Activated CD4-positive, alpha-beta memory T cell treated with anti-CD3 and anti-CD28 coated beads for 36 hours (primary cell): ENCODE measurements at places on chromosomes 1 and 21. TPM values are rescaled to one million over a fixed set of nuclear protein-coding genes. Genes with fewer than 3 reads are reported as not detected.

- no peak for DNase-seq
These were observed 22.0 kb downstream of the SUCO start for GRCh38 chr1:172554915-172555314.

- no peak for DNase-seq
These were observed 52.4 kb downstream of the ARHGEF10L start for GRCh38 chr1:17591814-17592430.

DNA sequence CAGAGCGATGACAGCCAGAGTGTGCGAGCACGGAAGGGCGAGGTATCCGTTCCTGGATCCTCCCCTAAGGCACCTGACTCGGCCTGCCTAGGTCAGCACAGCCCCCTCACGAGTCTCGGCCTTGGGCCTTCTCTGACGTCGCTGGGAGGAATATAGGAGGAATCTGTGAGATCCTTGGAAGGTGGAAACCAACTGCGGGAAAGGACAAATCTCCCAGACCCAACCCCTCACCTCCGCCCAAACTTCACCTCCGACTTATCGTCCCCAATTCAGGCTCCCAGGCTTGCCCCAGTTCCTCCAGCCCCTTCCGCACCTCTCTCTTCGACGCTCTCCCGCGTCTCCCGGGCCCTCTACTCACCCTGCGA is 494 bp downstream of the APH1A start:
- peak; percentile 56 for DNase-seq

DNA sequence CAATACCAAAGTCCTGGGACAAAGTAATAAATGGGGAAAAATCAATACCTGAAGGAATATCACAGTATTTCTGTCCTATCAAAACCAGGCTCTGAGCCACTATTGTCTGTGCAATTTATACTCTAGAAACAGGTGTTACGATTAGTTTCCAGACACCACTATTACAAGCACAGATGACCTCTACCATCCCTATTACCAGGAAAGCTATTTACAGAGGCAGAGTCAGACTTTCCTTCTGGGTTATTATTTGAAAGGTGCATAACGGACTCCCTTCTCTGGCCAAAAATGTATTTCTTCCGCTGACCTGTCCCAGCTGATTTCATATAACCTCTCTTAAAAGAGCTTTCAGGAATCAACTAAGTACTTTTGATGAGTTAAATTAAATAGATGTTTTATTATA is 154.6 kb upstream of the LRRC7 start:
- no peak for DNase-seq

- DNase-seq, result no peak
These were observed 1.4 kb upstream of the ARHGEF2 start for GRCh38 chr1:155979597-155980343.

DNA sequence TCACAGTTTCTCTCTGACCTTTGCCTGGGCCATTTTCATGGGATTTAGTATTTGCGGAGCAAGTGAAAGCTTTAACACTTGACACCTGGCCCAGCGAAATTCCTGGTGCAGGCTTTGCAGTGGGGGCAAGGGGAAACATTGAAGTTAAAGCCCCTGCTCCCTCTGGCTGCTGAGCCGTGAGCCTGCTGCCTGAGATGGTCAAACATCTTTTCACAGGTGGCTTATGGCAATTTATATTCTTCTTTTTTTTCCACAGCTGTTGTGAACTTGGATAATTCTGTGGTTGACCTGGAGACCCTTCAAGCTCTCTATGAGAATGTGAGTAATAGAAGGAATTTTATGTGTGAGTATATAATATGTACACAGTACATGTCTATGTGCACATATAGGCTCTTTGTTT is 202.9 kb downstream of the FMN2 start:
- DNase-seq, result no peak

- no peak for DNase-seq
These were observed 90.4 kb upstream of the DPH5 start for GRCh38 chr1:101116006-101116405.

- DNase-seq, result no peak
These were observed 45.2 kb downstream of the ASTN1 start for GRCh38 chr1:177119311-177119710.

- no peak for DNase-seq
These were observed 407.1 kb downstream of the LMO4 start for GRCh38 chr1:87735750-87736149.

GRCh38 chr1:40399984-40400704 is 26.6 kb downstream of the SMAP2 start:
- DNase-seq, result no peak

DNA sequence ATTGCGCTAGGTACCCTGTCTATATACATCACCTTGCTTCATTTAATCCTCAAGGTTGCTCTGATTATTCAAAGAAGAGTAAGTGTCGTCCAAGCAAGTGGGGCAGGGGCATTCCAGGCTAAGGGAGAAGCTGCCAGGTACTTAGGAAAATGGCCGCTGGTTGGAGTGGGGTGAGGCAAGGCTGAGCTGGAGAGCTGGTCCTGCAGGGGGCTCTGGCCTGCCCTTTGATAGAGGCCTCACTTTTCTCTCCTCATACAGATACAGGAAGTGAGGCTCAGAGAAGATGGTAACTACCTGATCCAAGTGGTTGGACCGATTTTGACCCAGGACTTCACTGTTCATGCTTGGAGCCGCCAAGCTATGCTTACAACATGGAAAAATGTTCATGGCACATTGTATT is 86.9 kb upstream of the ZBTB40 start:
- no peak for DNase-seq

DNA sequence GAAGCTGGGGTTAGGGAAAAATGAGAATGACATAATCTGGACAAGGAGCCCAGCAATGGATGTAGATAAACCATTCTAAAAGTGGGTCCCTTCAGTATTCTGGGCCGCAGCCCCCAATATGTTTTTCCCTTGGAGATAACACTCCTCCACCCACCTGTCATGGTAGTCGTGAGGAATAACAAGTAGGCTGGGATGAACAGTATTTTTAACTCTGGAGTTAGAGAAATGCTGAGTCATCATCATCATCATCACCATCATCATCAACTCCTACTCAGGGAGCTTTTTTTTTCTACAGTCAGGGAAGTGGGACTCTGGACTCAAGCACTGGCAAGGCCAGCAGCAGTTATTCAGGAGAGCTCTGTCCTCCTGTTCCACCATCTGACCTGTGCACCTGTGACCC is 12.8 kb downstream of the CADM3 start:
- DNase-seq, result no peak

GRCh38 chr1:202810193-202810614 is 550 bp upstream of the PCAT6 start:
- DNase-seq, result no peak

GRCh38 chr1:235937123-235937522 is 70.4 kb upstream of the LYST start:
- DNase-seq, result no peak

DNA sequence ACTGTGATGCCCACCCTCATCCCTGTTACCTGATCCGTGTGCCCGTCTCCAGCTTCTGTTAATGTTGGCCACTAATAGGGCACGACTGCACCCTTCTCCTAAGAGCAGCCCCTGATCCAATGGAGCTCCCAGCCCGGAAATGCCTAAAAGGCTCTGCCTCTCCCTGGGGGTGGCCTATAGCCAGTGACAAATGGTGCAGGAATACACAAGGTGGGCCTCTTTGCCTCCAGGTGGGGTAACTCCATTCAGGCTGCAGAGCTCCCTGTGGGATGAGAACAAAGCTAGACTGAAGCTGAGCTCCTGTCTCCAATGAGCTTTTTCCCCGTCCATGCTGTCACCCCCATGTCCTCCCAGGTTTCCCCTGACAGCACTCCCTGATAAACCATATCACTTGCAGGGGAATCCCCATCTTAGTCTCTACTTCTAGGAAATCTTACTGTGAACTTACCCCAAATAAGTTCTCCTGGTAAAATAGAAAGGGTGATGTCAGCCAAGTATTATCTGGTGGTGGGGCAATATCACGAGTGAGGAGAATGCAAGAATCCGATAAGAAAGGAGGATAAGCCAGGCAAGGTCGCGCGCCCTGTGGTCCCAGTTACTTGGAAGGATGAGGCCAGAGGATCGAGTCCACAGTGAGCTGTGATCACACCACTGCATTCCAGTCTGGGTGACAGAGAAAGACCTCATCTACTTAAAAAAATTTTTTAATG is 18.6 kb downstream of the S100A7A start:
- DNase-seq, result no peak

- peak; percentile 68 for DNase-seq
These were observed 48.1 kb downstream of the ELAPOR1 start for GRCh38 chr1:109161858-109162606.

DNA sequence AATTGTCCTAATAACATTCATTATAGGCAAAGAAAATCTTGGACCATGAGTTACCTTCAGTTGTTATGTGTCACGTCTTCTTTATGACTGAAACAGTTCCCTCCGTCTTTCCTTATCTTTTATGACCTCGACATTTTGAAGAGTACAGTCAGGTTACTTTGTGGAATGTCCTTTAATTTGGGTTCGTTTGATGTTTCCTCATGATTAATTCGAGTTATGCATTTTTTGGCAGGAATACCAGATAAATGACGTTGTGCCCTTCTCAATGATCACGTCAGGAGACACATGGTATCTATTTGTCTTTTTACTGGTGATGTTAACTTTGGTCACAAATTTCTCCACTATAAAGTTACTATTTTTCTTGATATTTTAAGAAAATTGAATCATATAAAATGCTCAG is 17.3 kb upstream of the KLF17 start:
- no peak for DNase-seq

DNA sequence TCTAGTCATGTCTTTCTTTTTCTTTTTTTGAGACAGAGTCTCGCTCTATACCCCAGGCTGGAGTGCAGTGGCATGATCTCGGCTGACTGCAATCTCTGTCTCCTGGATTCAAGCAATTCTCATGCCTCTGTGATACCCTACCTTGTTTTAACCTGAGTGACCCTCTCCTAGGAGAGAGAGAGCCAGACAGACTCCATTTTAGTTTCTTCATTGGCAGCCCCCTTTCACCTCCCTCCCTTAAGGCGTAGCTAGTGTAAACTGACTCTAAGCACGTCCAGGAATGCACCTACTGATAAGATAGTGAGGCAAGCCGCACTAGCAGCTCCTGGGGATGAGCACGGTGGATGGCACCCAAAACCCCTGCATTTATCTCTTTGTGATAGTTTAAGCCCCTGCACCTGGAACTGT is 5.2 kb upstream of the PKNOX1 start:
- DNase-seq, result no peak

GRCh38 chr1:42926879-42927242 is 31.8 kb downstream of the SLC2A1 start:
- no peak for DNase-seq

- no peak for DNase-seq
These were observed 7.0 kb downstream of the NPHP4 start for GRCh38 chr1:5985250-5985649.

DNA sequence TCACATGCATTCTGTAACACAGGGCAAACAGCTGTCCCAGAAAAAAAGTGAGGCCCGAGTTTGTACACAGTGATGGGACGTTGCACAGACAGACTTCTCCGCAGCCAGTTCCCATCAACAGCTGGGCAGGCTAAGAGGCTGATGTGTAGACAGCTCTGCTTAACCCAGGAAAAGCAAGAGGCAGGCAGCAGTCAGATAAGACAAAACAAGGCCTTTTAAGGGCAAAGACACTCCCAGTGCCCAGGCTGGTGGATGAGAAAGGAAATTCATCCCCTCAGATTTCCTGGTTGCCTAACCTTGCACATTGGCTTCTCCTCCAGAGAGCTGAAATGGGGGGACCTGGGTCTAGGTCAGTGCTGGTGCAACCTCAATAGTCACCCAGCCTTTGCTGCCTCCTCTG is 17.2 kb upstream of the PHLDA3 start:
- no peak for DNase-seq

GRCh38 chr1:172395576-172395975 is 24.9 kb upstream of the C1orf105 start:
- no peak for DNase-seq

DNA sequence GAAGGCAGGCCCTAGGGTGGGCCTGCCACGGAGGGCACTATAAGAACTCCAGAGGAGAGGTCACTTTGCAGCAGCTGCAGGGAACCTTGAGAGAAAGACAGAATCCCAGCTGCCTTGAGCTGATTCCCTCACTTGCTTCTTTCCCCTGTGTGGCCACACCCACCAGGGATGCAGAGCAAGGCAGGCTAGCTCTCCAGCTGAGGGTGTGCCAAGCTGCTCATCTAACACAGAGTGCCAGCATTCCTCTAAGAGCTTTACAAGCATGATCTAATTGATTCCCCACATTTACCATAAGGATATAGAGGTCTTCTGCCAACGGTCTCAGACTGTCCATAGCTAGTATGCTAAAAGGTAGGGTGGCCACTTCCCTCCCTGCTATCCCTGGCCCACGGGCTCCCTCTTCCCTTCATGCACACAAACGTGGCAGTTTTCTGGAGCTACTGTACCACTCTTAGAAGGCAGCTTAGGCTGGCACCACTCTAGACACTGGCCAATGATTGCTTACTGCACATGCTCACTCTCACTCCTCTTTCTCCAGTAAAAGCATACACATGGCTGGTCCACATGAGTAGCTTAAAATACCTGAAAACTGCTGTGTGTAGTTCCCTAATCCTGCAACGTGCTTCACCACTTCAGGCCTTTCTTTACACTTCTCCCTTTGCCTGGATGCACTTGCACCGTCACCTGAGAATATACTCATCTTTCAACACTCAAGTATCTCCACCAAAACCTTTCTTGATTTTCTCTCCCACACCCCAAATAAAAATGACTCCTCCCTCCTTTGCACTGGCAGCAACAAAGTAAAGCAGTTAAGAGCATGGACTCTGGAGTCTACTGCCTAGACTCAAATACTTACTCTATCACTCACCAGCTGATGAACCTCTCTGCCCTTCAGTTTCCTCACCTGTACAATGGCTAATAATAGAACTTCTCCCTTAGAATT is 57.7 kb downstream of the DMAP1 start:
- DNase-seq, result no peak

DNA sequence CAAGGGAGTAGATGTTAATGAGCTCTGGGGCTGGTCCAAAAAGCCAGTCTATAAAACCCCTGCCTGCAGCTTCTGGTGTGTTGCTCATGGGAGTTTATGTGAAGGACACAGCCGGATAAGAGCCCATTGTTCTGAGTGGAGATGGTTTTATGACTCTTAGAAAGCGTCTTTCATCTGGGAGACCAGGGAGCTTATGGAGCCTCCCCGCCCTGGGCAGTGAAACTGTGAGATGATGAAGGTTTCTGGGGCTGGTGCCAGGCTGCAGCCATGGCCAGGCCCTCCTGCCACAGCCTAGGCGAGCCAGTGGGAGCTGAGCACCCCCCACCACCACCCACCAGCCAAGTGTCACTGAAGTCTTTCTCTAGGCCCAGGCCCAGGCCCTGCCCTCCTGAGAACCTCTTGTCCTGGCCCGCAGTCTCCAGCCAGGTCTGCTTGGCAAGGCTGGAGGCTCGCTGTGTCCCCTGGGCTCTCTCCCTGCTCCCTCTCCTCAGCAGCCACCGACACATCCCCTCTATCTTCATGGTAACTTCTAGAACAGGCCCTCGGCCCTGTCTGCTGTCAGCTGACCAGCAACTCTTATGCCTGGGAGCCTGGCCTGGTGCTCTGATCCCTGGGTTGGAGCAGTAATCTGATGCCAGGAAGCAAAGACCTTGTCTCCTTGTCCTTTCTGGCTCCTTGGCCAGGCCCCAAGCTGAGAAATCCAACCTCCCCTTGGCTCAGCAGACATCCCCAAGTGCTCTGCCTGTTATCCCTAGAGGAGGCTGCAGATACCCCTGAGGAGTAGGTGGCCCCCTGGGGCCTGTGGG is 7.6 kb upstream of the ARHGEF10L start:
- DNase-seq, result no peak

GRCh38 chr1:33902486-33903209 is 38.8 kb downstream of the HMGB4 start:
- no peak for DNase-seq

The MFAP2 gene
- total RNA-seq, result not detected

The DENND2C gene
- total RNA-seq, result 0.90 TPM

The NAXE gene
- total RNA-seq, result 76.7 TPM

The OR2L2 gene
- total RNA-seq, result not detected

The TMEM82 gene
- not detected for total RNA-seq

The BMP8A gene
- not detected for total RNA-seq

The COL18A1 gene
- 4.5 TPM for total RNA-seq

The AMPD1 gene
- total RNA-seq, result not detected

The HENMT1 gene
- total RNA-seq, result 25.6 TPM
